CD4-positive, alpha-beta T cell treated with Interleukin-6 at 100 ng/mL for 8 hours (primary cell): ENCODE measurements at places on chromosomes 2 and 18.
A peak's percentile ranks its signal among the peaks of the same experiment; 100 is the strongest.

DNA sequence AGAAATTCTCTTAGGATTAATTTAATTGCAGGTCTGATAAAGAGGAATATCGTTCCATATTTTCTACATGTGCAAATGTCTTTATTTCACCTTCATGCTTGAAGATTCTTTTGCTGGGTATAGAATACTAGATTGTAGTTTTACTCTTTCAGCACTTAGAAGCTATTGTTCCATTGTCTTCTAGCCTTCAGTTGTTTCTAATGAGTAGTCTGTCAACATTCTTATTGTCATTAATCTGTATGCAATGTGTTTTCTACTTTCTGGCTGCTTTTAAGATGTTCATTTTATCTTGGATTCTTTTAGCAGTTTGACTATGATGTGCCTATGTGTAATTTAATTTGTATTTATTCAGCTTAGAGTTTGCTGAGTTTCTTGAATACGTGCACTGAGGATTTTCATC is 64.3 kb upstream of the ZNF385B start:
- no peak for DNase-seq

GRCh38 chr18:31694297-31694696 is 9.9 kb upstream of the B4GALT6 start:
- DNase-seq: no peak

DNA sequence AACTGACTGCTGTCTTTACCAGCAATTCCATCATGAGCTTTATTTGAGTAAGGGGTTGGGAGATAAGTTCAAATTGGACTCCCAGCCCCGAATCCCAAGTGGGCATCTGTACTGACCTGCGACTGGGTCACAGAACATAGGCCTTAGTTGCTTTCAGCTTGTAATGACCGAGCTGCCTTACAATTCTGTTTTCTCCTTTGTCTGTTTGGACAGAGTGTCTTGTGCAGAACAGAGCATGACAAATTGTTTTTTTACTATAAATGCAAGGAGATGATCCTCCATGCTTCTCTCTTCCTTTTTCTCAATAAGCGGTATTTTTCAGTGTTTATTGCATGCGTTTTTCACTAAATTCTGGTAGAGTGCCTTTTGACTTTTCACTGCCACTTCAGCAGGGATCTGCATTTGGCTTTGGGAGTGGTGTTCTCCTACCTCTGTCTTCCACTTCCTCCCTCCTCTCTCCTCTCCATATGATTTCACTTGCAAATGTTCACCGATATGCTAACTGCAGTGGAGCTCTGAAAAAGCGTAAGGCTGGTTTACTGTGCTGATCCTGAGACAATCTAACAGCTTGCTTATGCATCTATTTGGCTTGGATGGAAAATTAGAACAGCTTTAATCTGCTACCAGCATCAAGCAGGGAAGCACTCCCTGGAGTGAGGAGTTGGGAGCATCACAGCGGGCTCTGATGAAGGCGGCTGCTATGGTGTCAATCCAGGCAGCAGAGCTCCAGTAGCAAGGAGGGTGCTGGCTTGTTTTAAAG is 158.8 kb upstream of the SMIM21 start:
- no peak for DNase-seq

DNA sequence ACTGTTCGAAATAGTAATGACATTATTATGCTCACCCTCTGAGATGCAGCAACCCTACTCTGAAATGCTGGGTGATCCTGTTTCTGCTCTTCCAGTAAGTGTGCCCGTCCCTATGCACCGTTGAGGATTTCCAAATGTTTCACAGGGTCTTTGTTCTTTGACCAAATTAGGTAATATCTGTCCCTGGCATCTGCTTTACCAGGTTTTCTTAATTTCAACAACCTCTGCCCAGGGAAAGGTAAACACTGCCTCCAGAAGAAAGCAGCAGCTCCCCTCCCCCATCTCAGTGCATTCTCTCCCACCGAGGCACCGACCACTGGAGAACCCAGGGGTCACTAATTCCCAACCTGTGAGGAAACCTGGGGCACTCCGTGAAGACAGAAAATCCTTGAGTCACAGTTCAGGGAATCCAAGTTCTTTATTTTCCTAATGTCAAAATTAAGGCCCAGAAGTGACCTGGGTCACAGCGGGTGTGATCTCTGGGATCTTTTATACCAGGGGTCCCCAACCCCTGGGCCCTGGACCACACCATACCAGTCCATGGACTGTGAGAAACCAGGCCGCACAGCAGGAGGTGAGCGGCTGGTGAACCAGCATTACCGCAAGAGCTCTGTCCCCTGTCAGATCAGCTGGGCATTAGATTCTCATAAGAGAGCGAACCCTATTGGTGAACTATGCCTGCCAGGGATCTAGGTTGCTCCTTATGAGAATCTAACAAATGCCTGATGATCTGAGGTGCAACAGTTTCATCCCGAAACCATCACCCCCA is 1.2 kb upstream of the GRB14 start:
- no peak for DNase-seq

DNA sequence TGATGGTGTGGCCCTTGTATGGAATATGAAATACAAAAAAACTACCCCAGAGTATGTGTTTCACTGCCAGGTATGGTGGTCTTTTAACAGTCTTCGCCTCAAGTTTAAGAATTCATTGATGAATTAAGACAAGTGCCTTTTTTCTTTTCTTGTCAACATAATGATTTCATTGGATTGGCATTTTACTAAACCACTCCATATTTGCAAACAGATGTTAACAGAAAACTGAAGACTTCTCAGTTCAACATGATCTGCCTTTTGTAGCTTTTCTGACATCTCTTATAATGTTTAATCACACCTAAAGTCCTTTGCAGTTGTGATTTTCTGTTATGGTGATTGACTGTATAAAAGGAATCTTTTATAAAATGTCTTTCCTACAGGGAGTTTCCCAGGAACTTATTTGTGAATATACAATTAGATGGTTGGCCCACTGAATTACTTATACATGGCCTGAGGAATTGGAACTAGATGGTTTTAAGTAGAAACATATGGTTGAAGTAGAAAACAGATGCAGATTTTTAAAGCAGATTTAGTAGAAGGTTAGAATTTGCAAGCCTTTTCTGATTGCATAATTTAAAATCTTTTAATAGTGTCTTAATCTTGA is 39.7 kb downstream of the DYNC1I2 start:
- DNase-seq: no peak

DNA sequence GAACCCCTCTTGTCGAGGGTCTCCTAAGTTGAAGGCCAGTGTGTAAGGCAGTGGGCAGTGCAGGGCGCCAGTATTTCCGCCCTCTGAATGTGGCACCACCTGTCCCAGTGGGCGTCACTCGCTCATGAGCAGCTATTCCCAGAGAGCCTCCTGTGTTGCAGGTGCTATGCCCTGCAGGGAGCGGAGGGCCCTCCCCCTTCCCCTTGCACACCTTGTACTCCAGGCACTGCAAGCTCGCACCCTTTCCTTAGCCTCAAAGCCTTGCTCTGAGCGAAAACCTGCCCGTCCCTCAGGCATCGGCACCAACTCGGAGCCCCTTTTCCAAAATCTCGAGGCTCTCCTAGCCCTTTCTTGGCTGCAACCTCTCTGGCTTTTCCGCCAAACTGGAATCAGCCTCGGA is 282.7 kb downstream of the AGAP1 start:
- no peak for DNase-seq

GRCh38 chr2:23940718-23941620 is 706 bp downstream of the UBXN2A start:
- peak; percentile 17 for DNase-seq

- DNase-seq: no peak
These were observed 130.1 kb downstream of the RAB3GAP1 start for GRCh38 chr2:135182190-135182589.

- DNase-seq: no peak
These were observed 27.7 kb downstream of the BIRC6 start for GRCh38 chr2:32384529-32384928.

DNA sequence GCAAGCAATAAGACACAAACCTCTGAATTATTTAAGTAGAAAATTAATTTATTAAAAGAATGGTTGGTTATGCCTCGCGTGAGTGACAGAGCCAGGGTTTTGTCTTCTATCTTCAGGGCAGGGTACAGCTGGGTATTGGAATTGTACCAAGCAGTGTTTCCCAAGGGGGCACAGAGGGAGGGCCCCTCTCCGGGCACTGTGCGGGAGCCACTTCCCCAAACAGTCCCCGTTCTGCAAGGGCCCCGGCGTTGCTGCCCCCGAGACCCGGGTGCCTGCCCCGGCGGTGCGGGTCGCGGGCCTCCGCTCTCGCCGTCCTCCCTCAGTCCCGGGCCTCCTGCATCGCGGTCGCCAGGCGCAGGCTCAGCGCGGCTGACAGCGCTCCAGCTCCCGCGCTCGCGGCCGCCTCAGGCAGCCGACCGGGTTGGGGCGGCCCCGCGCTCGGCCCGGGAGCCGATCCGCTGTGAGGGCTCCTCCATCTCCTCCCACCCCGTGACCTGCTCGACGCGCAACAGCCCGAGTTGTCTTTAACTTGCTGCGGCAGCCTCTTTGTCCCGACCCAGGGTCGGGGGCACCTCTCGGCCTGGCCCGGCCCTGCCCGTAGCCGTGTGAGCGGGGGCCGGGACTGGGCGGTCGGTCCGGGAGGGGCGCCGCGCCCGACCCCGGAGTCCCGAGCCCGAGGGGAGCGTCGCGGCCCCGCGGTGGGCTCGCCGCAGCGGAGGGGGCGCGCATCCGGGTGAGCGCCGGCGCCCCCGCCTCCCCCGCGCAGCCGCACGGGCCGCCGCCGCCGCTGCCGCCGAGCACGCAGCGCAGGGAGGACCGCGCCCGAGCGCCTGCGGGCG is 620 bp upstream of the GALNT1 start:
- DNase-seq: peak; percentile 48

DNA sequence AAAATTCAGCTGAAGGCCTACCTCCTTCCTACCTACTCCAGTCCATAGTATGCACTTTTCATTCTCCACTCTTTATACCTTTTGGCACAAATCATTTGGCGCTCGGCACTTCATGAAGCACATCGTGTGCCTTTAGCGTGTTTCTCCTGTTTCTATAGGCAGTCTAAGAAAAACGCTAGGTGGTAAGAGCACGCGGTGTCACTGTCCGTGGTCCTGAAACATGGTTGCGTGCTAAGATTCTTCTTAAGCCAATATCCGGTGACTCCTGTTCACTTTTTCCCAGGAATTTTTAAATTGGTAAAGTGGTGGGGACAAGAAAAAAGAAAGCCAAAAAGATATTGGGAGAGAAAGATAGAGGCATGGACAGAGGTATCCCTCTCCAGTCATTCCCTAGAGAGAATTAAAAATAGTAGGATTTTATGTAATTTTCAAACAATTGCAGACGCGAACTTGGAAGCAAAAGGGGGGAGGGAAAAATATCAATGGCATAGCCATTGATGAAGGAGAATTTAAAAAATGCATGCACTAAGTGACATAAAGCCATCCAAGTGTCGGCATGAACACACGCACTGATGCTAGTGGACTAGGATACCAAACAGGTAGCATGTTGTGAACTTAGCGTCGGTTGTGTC is 1.4 kb upstream of the CTNNA2 start:
- DNase-seq: no peak

GRCh38 chr2:98282109-98282508 is 64.1 kb upstream of the CNGA3 start:
- no peak for DNase-seq

DNA sequence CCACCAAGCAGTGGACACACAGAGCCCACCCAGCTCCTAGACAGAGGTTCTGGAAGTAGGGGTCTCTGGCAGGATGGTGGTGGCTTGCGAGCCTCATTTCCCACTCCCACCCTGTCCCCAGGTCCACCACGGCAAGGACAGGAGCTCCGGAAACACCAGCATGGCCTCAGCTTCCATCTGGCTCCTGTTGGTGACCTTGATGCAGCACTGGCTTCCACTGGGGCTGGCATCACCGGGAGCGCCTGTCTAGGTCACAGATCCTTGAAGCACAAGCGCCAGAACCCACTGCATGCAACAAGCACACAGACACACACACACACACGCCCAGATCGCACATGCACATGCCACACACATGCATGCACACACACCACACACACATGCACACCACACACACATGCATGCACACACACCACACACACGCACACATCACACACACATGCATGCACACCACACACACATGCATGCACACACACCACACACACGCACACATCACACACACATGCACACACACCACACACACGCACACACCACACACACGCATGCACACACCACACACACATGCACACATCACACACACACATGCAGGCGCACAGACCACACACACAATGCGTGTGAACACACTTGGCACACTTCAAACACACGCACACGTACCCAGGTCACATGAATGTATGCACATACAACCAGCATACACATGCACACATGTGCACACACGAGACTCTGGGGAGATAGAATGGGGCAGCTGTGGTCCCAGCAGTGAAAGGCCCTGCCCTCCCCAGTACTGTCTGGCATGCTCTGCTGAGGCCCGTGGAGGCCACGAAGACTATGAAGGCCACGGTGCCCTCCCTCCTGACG is 63.7 kb downstream of the TWIST2 start:
- no peak for DNase-seq

GRCh38 chr18:1014951-1015624 is 110.4 kb downstream of the ADCYAP1 start:
- DNase-seq: no peak

GRCh38 chr2:221461901-221462300 is 110.2 kb downstream of the EPHA4 start:
- DNase-seq: no peak

GRCh38 chr2:136522724-136523123 is 242.6 kb upstream of the THSD7B start:
- no peak for DNase-seq

- DNase-seq: no peak
These were observed 5.4 kb downstream of the ALPG start for GRCh38 chr2:232411901-232412629.

DNA sequence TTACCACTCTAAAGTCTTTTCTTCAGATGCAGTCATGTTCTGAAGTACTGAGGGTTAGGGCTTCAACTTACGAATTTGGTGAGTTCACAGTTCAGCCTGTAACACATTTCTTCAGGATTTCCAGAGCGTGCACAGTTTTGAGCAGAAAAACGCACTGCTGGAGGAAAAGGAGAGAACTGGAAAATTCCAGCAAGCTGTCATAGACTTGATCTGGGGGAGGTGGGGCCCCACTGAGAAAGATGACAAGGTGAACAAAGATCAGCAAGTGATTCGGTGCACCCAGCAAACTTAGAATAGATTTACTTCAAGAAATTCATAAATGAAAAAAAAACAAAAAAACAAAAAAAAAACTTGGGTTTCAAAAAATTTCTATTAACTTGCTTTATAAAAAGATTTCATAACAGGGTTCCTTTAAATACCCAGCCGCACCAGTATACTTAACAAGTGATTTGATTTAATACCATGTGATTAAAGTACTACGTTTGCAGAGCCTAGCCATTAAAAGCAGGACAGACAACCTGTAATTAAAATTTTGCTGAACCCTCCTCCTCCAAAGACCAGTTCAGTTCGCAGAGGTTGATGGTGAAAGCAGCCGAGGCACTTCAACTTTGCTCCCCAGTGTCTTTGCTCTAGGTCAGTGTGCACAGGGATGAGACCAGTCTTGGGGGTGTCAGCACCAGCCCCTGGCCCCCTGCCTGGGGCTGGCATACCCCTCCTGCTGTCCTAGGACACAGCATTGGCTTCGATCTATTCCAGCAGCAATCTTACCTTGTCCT is 30.5 kb downstream of the CTIF start:
- no peak for DNase-seq

GRCh38 chr2:203734276-203734983 is 28.0 kb downstream of the CD28 start:
- DNase-seq: no peak
